ENCODE measurements at places on chromosomes 12 and 14.

- no peak for DNase-seq
These were observed 115.4 kb upstream of the OVCH1 start for GRCh38 chr12:29612912-29613311.

GRCh38 chr14:95361373-95362137, 41.8 kb upstream of the CLMN start:
- peak; percentile 2 for DNase-seq

DNA sequence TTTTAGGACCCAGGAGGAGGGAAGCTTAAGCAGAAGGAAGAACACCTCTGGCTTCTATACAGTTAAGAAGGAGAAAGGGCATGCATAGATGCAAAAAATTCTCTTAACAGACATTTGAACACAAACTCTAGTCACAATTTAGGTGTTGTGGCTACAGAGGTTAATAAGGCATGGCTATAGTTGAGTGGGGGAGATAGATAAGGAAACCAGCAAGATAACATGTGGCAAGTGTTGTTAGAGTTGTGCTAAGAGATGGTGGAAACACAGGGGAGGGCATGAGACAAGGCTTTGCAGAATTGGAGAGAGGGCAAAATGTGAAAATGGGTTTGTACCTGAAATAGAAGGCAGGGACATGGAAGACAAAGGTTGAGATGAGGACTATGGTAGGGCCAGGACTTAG, 88.9 kb downstream of the MSRB3 start:
- no peak for DNase-seq

DNA sequence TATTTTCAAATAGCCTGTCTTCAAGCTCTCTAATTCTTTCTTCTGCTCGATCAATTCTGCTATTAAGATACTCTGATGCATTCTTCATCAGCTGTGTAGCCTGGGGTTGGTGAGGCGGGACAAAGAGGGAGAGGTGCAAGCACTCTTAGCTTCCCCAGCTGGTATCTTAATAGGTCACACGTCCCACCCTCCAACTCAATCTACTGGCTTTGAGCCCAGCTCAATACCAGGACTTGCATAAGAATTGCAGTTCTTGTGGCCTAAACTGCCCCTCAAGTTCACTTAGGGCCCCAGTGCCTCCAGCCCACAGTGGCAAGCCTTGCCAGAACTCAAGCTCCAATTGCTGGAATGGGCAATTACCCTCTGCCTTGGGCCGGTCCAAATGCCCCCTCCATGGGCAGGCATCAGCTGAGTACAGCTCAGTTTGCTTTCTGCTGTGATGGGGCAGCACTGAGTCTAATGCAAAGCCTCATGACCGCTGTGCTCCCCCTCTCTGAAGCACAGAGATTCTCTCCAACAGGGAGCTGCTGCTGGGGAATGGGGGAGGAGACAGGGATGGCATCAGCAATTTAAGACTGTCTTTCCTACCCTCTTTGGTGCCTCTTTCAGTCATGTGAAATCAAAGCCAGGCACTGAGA, 5.6 kb upstream of the SPATA7 start:
- DNase-seq, result peak; percentile 31

DNA sequence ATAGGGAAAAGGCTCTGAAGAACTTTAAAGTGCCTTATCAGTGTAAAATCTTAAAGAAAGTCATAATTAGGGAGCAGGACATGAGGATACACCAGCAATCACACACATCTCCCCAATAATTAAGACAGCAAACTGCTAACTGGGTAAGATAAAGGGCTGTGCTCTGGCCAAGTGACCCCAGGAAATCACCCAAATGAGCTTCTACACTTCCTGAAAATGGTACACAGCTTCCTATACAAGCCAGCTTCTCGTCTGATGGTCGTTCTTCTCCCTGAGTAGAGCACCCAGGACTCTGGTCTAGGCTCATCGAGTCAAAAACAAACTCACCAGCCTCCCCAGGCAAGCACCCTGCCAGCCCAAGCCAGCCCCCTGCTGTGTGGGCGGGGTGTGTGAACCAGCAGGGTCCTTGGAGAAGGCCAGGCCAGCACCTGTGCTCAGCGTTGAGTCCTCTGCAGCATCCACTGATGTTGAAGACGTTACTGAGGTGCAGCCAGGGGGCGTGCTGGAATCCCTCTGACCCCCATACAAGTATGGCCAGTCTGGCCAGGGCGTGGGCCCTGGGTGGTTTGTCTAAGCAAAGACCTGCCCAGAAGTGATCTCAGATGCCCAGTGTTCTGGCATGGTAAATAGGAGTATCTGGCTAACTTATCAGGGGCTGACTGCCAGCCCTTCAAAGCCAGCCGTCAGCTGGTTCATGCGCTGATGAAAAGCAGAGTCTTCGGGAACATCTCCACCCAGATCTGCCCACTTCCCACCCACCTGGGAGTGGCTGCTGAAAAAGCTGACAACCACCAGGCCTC, 41.4 kb downstream of the ACTN1 start:
- no peak for DNase-seq
